ENCODE measurements at places on chromosomes 1 and 21.

DNA sequence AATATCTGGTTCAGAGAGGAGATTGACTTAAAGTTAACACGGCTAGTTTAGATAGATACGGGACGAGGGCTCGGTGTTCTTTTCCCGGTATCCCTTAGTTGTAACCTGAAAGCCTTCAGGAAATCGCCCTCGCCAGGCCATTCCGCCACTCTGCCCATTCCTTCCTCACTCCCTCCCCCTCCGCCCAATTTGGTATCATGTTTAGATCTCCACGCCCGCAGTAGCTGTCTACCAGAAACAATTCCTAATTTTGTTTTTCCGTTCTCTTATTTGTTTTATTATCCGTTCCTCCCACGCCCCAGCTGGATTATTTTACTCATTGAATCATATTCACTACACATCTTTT, 685 bp upstream of the VAMP4 start:
- DNase-seq: no peak

- DNase-seq: no peak
These were observed 44.9 kb downstream of the EVA1C start for GRCh38 chr21:32457360-32457840.

DNA sequence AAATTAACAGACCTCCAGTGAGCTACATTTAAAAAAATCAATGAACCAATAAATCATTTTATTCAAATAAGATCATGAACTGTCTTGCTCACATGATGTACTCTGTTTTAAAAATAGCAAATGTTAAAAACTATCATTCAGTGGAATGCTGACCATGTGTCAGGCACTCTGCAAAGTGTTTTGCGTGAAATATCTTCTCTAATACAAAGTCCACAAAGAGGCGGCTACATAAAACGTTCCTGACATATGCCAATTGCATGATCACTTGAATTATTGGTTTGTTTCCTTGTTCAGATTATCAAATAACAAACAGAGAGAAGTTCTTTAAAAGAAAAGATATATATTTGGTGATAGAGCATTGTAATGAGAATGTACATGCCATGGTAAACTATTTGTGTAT, 10.7 kb downstream of the FMO2 start:
- DNase-seq: no peak

GRCh38 chr1:116475850-116476218, 95.0 kb downstream of the CD58 start:
- no peak for DNase-seq

DNA sequence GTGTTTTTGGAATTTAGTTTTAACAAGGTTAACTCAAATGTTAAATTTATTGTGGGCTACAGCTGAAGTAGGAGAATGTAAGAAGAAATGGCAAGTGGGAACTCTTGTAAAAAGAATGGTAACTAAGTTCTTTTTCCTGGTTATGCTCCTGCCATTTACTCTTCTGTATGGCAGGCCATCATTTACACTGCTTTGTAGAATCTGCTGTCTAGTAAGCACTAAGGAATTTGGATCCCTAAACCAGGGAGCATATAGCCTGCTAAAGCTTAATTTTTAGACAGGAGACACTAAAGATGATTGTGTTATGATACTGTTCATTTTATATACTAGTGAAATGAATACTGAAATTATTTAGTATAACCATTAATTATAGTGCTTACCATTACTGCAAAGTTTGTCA, 85.3 kb downstream of the CAMTA1 start:
- no peak for DNase-seq

DNA sequence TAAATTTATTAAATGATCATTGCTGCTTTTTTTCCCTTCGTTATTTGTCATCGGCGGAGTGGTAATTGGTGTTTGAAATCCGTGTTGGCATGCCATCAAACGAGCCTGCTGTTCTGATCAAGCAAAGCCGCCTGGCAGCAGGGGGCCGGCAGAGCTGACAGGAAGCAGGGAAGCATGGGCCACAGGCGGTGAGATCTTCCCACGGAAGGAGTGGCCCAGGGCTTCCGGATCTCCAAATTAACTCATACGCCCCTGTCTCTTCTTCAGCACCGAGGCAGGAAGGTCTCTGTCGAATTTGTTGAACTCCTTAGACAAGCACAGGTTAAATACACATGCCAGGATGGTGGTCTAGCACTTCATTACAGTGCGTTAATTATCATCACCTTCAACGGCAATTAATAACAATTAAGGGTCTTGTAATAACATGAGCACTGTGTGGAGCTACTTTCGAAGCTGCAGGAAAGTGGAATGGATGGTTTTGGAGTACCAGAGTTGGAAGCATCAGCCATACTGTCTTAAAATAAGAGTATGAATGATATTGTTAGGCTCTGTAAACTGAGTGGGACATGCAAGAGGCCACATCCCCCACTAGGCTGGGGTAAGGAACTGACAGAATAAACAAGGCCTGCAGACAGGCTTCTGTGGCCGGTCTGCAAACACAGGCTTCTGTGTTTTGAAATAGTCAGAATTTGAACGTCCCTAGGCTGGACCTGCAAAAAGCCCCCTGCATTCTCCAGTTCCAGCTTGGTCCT, 199.4 kb upstream of the DAB1 start:
- no peak for DNase-seq

DNA sequence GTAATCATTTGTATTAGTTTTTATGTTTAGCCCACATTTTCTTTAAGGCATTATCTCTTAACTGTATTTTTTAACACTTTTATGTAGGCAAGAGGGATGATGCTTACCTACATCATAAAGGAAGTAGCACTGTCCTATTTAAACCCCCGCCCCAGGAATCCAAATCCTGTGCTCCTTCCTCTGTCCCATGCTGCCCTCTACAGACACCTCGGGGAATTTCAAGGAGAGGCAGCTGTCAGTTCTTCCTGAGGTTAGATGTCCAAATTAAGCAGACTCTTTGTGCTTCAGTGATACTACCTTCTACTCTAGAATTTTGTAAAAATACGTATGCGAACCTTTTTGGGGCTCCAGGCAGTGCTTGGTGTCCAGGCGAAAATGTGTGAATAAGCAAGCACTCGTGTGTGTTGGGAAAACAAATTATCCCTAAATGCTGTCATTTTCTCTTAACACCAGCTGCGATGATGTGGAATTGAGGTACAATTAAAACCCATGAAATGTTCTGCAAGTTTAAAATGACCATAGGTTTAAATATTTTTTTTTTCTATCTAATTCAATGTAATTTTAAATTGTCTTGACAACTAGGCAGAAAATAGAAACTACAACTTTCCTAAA, 19.2 kb downstream of the CRCT1 start:
- DNase-seq: no peak

- no peak for DNase-seq
These were observed 22.1 kb upstream of the KCNA10 start for GRCh38 chr1:110540891-110541685.

GRCh38 chr1:179757933-179758332, 14.8 kb downstream of the FAM163A start:
- DNase-seq: no peak

DNA sequence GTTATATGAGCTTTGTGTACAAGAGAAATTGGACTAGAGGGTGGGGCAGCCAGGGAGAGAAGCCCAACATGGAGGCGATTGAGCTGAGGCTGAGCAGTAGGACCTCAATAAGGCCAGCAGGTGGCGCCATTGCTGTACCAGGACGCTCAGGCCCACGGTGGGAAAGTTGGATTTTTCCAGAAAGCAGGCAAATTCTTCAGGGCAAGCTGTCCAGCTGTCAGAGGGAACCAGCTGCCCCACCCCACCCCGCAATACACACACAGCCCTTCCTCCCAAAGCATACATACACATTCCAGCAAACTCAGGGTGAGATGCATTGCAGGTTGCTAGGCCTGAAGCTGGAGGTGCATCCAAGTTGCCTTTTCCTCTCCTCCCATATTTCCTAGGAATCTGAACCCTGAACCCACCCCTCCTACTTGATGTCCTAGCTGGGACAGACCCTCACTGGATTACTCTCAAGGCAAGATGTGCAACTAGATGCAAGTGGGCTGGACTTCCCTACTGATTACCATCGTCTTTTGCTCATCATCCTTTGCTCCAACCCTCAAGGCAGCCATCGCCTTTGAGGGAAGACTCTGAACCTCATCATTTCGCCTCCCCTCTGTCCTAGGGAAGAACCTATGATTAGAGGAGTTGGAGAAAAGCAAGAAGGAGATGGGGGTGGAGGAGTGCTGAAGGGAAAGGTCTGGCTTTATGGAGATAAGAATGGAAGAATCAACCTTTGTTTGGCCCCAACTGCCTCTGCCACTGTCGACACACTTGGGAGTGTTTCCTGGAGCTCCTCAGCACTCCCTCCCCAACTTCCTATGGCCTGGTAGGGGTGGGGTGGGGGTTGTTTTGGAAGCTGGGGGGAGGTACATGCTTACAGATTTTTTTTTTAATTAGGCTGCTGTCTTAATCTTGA, 25.5 kb downstream of the CD34 start:
- peak; percentile 45 for DNase-seq
